ENCODE measurements at places on chromosomes 3 and 15.

DNA sequence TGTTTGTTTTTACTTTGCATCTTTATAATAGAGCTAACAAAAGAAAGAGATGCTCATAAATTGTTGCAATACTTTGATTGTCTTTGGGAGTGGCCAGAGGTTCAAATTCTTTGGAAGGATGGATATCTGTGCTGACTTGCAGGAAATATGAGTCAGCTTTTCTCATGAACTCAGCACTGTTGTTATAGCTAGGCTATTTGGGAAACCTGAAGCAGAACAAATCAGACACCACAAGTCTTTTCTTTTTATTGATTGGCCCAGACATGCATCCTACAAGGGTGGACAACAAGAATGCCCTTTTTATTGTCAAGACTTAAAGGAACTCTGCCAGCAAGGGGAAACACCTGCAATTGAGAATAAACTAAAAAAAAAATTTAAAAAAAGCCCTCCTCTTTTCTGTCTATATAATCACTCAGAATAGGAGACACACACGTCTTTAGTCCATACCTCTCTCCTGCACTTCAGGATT is 4.6 kb upstream of the DENND4A start:
- DNase-seq: no peak

- DNase-seq: no peak
These were observed 28.0 kb upstream of the TEX9 start for GRCh38 chr15:56337084-56337725.

- no peak for DNase-seq
These were observed 109.2 kb upstream of the LRTM1 start for GRCh38 chr3:55036883-55037577.

DNA sequence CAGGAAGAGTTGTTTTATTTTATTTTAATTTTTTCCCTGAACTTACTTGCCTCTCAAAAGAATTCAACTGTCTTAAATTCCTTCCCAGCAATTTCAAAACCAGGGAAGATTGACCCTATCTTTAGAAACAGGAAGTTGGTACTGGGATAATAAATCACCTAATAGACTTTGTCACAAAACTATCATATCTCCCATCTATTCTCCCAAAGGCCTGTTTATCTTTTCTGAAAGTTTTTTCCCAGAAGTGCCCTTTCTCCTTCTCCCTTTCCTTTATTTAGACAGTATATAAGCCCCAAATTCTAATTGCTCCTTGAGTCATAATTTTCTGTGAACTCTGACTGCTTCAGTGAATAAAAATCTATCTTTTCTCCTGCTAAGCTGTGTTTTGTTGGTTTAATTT is 2.9 kb upstream of the RNF7 start:
- DNase-seq: no peak

- DNase-seq: no peak
These were observed 580.5 kb downstream of the NSUN3 start for GRCh38 chr3:94643400-94643799.

DNA sequence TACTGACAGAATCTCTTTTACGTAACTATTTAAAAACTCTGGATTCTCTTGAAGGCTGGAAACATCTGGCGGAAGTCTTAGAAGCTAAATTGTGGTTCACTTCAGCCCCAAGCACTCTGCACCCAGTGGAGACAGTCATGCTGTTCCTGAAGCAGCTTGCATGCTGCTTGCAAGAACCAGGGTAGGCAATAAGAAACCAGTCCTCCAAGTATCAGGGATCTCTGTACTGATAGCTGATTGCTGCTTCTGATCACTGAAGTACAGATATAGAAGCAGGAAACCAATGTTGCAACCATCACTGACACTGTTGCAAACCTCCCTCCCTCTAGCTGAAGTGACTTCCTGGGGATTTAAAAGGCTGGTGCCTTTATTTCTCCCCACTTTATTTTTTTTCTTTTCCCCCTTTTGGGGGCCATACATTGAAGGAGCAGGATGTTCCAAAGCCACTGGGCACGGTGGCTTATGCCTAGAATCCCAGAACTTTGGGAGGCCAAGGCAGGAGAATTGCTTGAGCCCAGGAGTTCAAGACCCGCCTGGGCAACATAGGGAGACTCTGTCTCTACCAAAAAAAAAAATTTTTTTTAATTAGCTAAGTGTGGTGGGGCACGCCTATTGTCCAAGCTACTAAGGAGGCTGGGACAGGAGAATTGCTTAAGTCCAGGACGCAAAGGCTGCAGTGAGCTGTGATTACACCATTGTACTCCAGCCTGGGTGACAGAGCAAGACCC is 15.3 kb downstream of the SPCS1 start:
- DNase-seq: no peak

DNA sequence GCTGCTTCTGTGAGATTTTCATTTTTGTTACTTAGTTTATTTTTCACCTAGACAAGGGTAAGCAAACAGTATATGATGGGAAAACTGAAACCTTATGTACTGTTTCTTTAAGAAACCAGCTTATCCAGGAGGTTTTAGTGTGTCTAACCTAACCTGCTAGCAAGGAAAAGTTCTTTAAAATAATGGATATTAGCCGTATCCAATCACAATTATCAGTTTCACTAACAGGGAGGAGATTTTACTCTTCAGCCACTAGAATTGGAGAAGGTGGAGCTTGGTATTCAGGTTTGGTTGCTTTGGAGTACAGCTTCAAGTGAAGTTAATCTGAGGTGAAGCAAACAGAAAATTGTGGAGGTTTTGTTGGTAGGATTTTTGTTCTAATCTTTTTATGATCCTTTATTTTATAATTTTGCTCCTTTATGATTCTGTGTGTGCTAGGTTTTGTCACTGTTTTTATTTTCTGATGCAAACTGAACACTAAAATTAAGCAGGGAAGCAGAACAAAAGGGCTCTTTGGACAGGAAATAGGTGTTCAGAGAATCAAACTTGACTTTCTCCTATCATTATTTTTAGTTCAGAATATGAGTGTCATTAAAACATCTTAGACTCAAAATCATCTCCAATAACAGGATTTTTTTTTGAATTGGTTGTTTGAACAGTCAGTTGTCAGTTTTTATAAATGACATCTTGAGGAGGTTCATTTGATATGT is 13.0 kb downstream of the ZFAND6 start:
- no peak for DNase-seq

GRCh38 chr3:143255739-143256138 is 136.2 kb downstream of the CHST2 start:
- no peak for DNase-seq

GRCh38 chr15:38088971-38089370 is 154.5 kb downstream of the TMCO5A start:
- no peak for DNase-seq

DNA sequence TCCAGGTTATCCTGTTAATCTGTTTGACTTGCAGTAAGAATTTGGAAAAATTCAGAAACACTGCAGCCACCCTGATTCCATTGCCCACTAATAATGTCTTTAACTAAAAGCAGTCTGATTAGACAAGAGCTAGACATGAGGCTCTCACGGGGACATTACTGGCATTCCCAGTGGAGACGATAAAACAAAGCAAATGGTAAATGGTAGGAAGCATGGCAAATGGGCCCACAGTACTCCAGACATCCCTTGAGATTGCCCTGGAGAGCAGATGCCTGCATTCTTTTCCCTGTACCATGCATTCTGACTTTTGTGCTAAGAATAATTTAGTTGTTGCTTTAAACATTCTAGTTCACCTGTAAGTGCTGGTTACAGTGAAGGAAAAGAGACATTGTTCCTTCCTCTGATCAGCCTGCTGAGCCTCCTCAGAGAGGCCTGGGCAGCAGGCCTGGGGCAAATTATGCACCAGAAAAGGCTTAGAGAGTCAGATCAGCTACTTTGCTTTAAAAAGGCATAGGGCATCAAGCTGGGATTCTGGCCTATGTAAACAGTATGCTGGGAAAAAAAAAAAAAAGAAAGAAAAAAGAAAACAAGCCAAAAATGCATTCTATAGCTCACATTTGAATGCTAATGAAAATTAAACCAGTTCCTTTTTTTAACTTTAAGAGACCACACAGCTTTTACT is 204.6 kb downstream of the GABRG3 start:
- DNase-seq: no peak

GRCh38 chr15:93289941-93290617 is 201.1 kb upstream of the RGMA start:
- no peak for DNase-seq

DNA sequence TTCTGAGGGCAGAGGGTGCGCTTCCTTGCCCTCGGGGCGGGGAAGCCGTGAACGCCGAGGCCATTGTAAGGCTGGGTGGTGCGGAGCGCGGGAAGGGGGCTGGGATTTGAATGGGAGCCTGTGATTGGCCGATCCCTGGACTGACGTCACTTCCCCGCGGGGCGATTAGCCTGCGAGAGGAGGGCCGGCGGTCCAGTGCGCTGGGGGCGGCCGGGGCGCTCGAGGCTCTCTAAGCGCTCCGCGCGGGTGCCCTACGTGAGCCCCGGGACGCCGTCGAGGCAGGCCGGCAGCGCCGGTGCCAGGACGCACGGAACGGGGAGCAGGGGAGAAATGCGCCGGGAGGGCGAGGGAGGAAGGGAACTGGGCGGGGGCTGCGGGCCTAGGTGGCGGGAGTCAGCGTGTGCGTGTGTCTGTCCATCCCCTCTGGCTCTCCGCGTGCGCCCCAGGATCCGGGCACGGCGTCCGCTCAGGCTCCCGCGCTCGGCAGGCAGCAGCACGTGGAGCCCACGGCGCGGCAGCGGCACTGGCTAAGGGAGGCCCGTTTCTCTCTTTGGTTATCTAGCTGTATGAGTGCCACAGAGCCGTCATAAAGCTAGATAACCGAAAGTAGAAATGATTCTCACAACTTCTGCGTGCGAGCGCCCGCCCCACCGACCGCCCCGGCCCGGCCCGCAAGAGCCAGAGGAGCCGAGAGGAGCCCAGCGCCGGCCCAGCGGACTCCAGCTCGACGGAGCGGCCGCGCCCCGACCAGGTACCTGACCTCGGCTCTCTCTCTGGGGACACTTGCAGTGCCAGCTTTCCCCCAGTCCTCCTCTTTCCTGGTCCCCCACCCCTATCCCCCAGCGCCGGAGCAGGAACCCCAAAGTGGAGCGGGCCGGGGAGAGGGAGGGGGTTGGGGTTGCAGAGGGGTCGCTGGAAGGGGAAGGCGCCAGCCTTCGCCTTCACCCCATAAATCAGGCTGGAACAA is 33.1 kb upstream of the POLG start:
- DNase-seq: no peak

DNA sequence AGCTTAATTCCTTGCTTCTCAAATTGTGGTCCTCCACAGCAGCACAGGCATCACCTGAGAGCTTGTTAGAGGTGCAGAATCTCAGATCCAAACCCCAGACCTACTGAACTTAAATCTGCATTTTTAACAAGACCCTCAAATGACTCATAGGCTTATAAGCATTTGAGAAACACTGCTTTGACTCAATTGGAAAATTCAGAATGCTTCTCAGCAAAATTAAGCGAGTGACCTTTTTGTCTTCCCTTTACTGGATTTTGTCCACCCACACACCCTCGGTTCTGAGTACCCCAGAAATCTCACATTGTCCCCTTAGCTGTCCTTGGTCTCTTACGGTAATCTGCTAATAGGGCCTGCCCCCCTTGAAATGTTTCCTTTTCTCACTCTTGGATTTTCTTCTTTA is 17.9 kb downstream of the CD80 start:
- no peak for DNase-seq

GRCh38 chr3:193734737-193735366 is 141.8 kb downstream of the OPA1 start:
- no peak for DNase-seq

GRCh38 chr3:191051037-191051436 is 148.0 kb upstream of the OSTN start:
- DNase-seq: no peak

- no peak for DNase-seq
These were observed 30.9 kb downstream of the GOLM2 start for GRCh38 chr15:44319385-44319784.

- no peak for DNase-seq
These were observed 13.4 kb downstream of the WDR48 start for GRCh38 chr3:39065197-39065596.

DNA sequence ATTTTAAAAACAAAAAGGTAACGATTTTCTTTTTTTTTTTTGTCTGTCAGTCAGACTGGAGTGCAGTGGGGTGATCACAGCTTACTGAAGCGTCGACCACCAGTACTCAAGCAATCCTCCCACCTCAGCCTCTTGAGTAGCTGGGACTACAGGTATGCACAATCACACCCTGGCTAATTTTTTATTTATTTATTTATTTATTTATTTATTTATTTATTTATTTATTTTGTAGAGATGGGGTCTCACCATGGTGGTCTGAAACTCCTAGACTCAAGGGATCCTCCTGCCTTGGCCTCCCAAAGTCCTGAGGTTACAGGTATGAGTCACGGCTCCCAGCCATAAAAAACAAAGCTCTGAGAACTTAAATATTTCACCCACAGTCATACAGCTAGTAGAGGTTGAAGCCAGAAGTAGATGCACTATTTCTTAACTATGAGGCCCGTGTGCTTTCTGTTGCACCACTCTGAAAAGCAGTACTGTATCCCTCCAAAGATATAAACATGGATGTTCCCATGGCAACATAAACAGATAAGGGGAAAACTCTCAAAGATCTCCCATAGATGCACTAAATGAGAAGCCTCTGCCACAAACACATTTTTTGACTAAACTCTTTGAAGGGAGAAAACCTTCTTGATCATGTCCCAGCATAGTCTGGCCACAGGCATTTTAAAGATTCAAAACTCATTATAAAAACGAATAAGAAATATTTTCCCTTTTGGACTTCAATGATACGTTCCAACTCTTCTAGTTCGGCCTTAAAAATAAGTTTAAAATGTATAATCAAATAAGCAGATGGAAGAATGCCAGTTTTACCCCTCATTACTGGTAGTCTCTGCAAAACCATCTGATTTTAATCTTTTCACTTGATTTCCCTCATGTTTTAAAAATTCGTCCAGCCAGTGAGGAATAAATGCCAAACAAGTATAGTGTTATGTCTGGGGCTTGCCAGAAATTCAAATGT is 162.3 kb upstream of the ARHGEF26 start:
- DNase-seq: no peak

DNA sequence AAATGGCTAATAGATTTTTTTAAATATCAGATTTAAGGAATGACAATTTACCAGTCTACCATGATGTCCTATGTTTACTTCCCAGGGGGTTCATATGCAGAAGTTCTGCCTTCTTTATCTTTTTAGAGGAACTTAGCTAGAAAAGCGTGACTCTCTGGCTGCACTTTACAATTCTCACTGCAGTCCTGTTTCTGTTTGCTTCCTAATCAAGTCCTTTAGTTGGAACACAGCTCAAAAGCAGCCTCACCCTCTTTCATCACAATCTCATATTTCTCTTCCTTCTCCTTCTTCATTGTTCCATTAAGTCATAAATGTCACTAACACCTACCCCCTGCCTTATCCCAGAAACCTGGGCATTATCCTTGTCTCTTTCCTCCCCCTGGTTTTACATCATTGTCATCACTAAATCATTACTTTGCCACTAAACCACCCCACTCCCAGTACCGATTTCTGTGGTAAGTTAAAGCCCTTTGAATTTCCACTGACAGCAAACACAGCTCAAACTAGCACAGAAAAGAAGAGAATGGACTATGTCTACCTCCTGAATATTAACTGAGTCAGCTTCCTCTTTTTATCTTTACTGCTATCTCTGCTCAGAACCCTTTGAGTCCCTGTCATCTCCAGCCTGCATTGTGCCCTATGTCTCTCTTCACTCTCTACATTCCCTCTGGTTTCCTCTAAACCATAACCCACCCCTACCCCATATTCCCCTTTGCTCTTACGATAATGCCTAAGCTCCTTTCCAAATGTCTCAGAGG is 13.8 kb upstream of the PPP4R2 start:
- no peak for DNase-seq

GRCh38 chr3:157129803-157130466 is 30.0 kb downstream of the CCNL1 start:
- peak; percentile 69 for DNase-seq

- DNase-seq: no peak
These were observed 182.4 kb downstream of the CBLB start for GRCh38 chr3:105686278-105686897.

Measured in CD8-positive, alpha-beta T cell (primary cell).